ENCODE measurements at places on chromosomes 1 and 21.

- no peak for DNase-seq
Measured at GRCh38 chr1:229993060-229993459, 74.0 kb upstream of the GALNT2 start.

DNA sequence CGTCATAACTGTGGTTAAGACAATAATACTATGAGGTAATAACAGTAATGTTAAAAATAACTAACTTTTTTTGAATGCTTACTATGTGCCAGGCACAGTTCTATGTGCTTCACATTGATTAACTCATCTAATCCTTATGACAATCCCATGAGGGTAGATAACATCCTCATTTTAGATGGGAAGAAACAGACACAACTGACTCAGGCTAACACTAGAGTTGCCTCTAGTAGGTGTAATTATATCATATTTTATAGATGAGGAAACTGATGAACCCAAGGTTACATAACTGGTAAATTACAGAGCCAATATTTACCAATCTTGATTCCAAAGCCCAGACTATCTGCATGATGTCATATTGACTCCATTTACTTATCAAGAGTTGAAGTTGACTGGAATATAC is 23.5 kb downstream of the SERPINC1 start:
- no peak for DNase-seq

- no peak for DNase-seq
Measured at GRCh38 chr1:196543833-196544232, 64.4 kb downstream of the KCNT2 start.

GRCh38 chr1:227891955-227892488 is 55.7 kb downstream of the WNT9A start:
- DNase-seq: no peak

- DNase-seq: no peak
Measured at GRCh38 chr1:109241344-109241743, 8.0 kb upstream of the CELSR2 start.

- no peak for DNase-seq
Measured at GRCh38 chr1:200975458-200975857, 48.1 kb downstream of the KIF21B start.

Measured in stimulated activated CD8-positive, alpha-beta memory T cell treated with anti-CD3 and anti-CD28 coated beads, Interleukin-2, amount 100 ng/mL, for 1 hour (primary cell).